ENCODE measurements at places on chromosomes 12 and 14.

GRCh38 chr12:106769078-106769477 lies 5.4 kb upstream of the RIC8B start:
- H3K27ac ChIP-seq: no peak overlapping the region
- H3K27me3 ChIP-seq: peaks cover 2% of the 10 kb centered on the region
- H3K4me1 ChIP-seq: peaks cover 37% of the 10 kb centered on the region
- no peak overlapping the region for H3K4me3 ChIP-seq
- no peaks in the 10 kb centered on the region for H3K36me3 ChIP-seq
- DNase-seq: no peak

GRCh38 chr12:54661048-54661447 lies 12.9 kb upstream of the DCD start:
- peaks cover 22% of the 10 kb centered on the region for H3K27me3 ChIP-seq
- no peak overlapping the region for H3K4me3 ChIP-seq
- DNase-seq: no peak
- no peaks in the 10 kb centered on the region for H3K36me3 ChIP-seq
- H3K4me1 ChIP-seq: peaks cover 8% of the 10 kb centered on the region

GRCh38 chr14:65403231-65403630 lies 9.3 kb upstream of the FUT8 start:
- H3K4me3 ChIP-seq: no peak overlapping the region
- DNase-seq: no peak
- no peaks in the 10 kb centered on the region for H3K27me3 ChIP-seq
- H3K4me1 ChIP-seq: no peaks in the 10 kb centered on the region

DNA sequence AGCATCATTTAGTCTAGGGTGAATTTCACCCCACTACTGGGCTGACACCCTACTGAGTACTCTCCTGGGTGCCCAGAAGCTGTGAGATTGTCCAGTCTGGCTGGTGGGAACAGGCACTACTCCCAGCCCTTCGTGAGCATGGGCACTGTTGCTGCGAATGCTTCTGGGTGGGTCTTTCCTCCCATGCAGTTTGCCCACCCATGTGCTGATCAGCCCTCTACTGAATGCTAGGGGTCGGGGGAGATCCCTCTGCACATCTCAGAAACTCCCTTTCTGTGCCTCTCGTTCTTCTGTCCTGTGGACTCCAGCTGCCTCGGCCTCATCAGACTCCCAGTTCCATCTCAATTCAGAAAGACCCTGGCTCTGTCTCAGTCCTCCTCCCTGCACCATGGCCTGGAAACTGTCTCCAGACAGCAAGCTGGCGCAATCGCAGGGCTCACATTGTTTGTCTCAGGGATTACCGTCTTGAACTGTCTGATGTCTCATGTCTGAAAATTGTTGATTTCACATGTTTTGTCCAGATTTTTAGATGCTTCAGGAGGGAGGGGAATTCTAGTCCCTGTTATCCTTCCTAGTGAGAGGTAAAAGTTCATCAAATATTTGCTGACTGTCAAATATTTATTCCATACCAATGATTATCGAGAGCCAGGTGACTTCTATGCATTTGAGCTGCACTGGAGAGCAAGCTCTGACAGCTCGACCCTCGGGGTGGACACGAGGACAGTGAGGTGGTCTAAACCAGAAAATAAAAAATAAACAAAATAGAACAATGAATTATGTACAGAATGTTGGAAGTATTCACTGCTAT lies 316.6 kb upstream of the RTL1 start:
- H3K36me3 ChIP-seq: no peaks in the 10 kb centered on the region
- H3K27me3 ChIP-seq: peaks cover 3% of the 10 kb centered on the region
- peak overlapping the region; percentile 45 for H3K27ac ChIP-seq
- no peak for DNase-seq
- H3K4me1 ChIP-seq: peaks cover 13% of the 10 kb centered on the region
- no peak overlapping the region for H3K4me3 ChIP-seq

GRCh38 chr12:23862701-23863100 lies 86.8 kb downstream of the SOX5 start:
- no peaks in the 10 kb centered on the region for H3K27me3 ChIP-seq
- H3K36me3 ChIP-seq: peaks cover 11% of the 10 kb centered on the region
- H3K4me1 ChIP-seq: no peaks in the 10 kb centered on the region
- DNase-seq: no peak
- no peak overlapping the region for H3K4me3 ChIP-seq

- H3K4me1 ChIP-seq: no peaks in the 10 kb centered on the region
- no peak overlapping the region for H3K4me3 ChIP-seq
- H3K27me3 ChIP-seq: no peaks in the 10 kb centered on the region
Measured at GRCh38 chr12:58576081-58576480, 344.2 kb downstream of the LRIG3 start.

GRCh38 chr12:71752891-71753290 lies 1.8 kb upstream of the RAB21 start:
- H3K4me1 ChIP-seq: peaks cover 22% of the 10 kb centered on the region
- H3K27me3 ChIP-seq: peaks cover 42% of the 10 kb centered on the region

DNA sequence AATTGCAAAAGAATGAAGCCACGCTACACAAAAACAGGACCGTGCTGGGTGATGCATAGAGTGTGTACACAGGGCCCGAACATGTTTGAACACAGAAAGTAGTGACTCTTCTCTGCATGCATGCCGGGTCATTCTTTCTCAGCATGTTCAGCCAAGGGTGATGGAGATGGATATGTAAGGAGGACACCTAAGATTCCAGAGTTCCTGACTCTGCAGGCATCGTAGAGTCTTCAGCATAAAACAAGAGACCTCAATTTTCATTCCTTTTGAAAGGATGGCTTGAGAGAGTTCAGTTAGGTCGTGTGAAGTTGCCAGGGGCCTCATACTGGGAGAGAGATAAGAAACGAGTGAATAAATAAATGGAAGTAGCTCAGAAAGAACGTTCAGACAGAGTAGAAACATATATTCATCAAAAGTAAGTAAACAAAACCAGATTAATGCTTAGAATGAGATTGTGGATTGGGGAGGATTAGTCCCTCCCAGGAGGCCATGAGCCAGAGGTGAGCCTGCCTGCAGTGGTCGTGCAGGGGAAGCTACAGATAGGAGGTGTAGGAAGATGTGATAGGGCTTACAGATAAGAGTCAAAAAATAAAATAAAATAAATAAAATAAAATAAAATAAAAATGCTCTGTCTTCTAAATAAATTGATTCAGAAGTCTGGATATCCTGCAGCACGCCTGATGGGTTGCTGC lies 27.6 kb upstream of the SEL1L start:
- no peaks in the 10 kb centered on the region for H3K36me3 ChIP-seq
- peaks cover 5% of the 10 kb centered on the region for H3K4me1 ChIP-seq
- peaks cover 4% of the 10 kb centered on the region for H3K27me3 ChIP-seq
- DNase-seq: no peak

DNA sequence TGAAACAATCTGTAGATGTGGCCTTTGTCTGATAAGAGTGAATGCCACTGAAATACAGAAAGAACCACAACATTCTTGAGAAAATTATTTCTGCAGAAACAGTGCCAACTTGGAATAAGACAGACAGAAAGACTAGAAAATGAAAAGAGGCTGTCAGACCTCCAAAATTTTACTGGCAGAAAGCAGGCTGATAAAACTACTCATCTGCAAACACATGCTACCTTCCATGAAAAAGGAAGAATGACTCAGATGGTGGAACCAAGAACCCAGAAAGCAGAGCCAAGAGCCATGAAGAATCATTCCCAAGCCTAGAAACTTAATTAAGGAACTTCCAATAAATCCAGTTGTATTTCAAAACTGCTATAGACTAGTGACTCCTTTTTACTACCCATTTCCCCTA lies 31.9 kb upstream of the OSBPL8 start:
- no peaks in the 10 kb centered on the region for H3K27me3 ChIP-seq
- no peaks in the 10 kb centered on the region for H3K36me3 ChIP-seq
- no peak overlapping the region for H3K27ac ChIP-seq
- no peak for DNase-seq
- peaks cover 1% of the 10 kb centered on the region for H3K4me1 ChIP-seq
